ENCODE measurements at places on chromosomes 7 and 10.

- DNase-seq, result no peak
Observed at GRCh38 chr10:4306871-4307270, 519.1 kb upstream of the AKR1E2 start.

- DNase-seq, result no peak
Observed at GRCh38 chr7:105751054-105751453, 125.3 kb downstream of the ATXN7L1 start.

GRCh38 chr10:62259456-62259855 is 9.2 kb downstream of the RTKN2 start:
- DNase-seq, result no peak

GRCh38 chr10:91897421-91897820 is 11.9 kb downstream of the FGFBP3 start:
- DNase-seq, result no peak

DNA sequence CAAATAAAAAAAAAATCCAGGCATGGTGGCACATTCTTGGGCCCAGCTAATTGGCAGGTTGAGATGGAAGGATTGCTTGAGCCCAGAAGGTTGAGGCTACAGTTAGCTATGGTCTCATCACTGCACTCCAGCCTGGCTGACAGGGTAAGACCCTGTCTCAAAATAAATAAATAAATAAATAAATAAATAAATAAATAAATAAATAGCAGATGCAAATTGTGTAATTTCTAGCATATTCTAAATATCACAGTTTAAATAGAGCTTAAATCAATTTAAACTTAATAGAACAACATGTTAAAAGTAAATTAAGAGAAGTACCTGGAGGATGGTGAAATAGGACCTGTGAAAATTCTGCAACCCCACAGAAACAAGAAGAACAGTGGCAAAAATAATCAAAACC is 290.5 kb downstream of the TFEC start:
- DNase-seq, result no peak

- DNase-seq, result no peak
Observed at GRCh38 chr7:45715471-45716352, 141.5 kb downstream of the ADCY1 start.

GRCh38 chr10:49598986-49599385 is 11.1 kb upstream of the SLC18A3 start:
- DNase-seq, result no peak

DNA sequence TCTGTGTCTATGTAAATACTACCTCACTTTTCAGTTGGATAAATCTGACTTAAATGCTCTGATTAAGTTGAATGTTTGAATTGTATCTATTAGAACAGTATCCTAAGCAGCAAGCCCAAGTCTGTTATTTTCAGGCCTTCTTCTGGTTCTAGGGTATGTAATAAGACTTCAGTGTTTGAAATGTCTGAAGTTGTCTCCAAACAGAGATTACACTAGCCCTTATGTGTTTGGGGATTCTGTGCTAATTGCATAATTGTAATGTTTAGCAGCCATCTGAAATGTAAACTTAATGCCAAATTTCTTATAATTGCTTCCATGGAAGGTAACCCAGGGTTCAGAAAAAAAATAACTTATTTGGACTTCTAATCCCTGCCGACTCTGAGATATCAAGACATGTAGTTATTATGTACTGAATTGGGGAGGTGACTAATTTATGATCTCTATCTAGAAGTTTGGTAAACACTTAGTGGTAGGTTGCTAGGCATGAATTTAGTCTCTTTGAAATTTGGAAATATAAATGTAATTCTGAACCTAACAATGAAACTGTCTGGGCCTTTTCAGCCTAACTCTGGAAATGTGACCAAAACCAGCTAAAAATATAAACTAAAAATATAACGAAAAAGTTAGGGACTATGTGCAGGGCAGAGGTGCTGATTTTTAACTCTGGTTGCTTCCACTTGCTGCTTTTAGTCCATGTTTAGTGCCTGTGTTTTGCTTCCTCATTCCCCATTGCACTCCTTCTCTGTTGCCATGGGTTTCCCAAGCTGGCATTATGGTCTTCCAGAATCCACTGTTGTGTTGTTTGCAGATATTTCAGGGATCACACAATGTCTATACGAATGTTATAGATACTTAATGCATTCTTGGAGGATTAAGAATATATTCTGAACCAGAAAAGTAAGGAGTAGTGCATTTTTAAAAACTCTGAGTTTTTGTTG is 54.8 kb downstream of the MCU start:
- no peak for DNase-seq

DNA sequence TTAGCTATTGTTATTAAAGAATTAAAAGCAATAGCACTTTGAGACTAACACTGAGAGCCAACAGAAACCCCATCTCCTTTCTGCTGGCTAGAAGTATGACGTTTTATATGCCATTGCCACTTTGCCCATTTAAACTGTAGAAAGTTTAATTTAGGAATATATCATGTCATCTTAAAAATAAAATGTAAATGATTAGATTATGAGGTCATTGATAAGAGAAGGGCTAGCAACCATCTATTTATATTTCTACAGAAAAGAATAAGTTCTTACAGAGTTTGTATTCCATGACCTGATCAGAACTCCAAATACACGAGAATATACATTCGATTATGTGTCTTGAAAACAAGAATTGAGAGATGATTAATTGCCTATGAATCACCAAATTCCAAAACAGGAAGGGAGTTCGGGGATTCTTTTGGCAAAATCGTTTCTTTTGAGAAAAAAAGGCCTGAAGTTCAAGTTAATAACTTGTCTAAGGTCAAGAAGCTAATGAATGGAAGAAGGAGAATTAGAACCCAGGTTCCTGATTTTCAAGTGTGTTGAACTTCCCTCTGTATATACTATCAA is 227.0 kb downstream of the TRIL start:
- no peak for DNase-seq

- no peak for DNase-seq
Observed at GRCh38 chr7:1637155-1637554, 32.9 kb upstream of the ELFN1 start.

DNA sequence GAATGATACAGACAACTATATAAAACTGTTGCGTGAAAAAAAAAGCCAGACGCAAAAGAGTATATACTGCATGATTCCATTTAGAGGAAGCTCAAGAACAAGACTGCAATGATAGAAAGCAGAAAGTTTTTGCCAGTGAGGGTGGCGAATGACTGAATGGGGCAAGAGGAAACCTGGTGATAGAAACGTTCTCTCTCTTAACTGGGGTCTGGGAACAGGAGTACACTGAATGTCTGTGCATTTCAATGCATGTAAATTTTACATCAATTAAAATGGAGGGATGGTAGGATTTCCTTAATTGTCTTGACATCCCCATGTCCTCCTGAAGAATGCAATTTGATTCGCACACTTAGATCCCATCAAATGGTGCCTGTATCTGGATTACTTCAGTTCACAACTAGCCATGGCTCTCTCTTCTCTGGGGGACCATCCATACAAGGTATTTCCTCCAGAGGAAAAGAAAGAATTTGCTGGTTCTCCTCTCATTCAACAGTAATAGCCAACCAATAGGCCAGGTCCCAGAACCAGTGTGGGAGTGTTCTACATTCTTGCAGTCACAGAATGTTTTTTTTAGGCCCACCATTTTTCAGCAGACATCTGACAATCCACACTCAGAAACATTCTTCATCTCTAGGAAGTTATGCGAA is 221.0 kb upstream of the KLF14 start:
- DNase-seq, result no peak

GRCh38 chr10:132899054-132899750 is 43.2 kb downstream of the CFAP46 start:
- DNase-seq, result no peak

DNA sequence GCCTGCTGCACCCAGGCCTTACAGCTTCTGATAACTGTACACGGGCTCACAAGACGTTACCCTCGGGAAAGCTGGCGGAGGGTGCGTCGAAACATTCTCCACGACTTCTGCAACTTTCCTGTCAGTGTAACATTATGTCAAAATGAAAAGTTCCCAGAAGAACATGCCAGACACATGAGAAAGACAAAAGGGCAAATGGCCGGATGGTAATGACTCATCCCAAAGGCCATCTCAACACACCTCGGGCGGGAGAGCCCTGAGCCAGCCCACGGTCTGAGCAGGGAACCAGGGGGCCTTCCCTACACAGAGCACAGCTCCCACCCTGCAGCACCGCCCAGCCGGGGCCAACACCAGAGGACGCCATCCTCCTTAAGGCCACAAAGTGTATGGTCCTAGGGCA is 118.7 kb downstream of the MAD1L1 start:
- no peak for DNase-seq

- no peak for DNase-seq
Observed at GRCh38 chr7:35424440-35424839, 170.5 kb upstream of the TBX20 start.

DNA sequence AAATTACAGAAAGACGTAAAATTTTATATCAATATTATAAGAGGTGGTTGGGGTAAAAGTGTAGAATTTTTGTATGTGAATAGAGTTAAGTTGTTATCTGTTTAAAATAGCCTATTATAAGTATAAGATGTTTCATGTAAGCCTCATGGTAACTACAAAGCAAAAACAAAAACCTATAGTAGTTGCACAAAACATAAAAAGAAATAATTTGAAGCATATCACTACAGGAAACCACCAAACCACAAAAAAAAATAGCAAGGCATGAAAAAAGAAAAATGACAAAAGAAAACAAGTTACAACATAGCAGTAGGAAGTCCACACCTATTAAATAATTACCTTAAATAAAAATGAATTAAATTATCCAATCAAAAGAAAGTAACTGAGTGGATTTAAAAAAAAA is 12.4 kb upstream of the GSTK1 start:
- DNase-seq, result no peak

DNA sequence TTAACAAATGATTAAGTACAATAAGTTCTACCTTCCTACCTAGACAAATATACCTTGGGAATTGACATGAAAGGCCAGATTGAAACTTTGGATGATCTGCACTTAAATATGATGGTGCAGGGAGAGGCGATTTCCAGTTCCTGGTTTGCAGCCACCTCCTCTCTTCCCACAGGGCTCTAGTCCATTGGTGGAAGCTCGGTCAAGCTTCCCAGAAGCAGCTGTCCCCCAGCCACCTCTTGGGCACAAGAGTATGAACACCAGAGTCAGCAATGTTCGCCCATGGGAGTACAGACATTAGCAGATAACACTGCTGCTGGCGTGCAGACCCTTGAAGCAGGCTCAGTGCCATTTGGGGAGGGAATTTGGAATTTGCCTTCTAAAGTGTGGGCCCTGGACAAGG is 1.5 kb upstream of the CPVL start:
- DNase-seq, result peak; percentile 21

DNA sequence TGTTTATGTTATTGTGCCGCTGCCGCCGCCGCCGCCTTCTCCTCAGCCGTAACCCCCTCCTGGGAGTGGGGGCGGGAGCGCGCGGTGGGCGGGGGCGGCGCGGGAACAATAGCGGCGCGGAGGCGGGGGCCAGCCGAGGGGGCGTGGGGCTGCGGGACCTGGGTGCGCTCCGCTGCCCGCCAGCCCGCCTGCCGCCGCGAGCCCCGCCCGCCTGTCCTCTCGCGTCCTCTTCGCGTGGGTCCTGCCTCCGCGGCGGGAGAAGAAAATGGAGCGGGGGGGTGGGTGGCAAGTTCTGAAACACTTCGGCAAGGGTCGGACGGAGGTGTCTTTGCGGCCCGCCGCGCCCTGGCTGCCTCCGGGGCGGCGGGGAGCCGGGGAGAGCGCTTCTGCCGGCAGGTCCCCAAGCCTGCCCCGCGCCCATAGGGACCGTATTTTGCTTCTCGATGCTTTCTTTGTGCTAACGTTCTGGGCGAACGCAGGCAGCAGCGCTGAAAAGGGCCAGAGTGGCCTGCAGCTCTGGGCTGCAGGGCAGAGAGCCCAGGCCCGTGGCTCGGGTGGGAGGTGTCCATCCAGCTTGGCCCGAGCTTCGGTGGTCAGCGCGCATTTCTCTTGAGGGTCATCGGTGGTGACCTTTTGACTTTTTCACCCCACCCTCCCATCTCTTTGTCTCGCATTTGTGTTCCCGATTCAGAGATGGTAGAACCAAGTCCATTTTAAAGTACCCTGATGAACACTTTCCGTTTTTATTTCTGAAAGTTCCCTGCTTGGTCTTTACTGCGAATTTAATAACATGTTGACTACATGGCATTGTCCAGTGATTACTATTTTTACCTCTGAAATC is 613 bp downstream of the MAPK8 start:
- DNase-seq, result peak; percentile 31

- DNase-seq, result peak; percentile 61
Observed at GRCh38 chr7:5636914-5637313, 144.5 kb downstream of the RNF216 start.

- no peak for DNase-seq
Observed at GRCh38 chr7:155408651-155409586, 49.0 kb upstream of the EN2 start.

DNA sequence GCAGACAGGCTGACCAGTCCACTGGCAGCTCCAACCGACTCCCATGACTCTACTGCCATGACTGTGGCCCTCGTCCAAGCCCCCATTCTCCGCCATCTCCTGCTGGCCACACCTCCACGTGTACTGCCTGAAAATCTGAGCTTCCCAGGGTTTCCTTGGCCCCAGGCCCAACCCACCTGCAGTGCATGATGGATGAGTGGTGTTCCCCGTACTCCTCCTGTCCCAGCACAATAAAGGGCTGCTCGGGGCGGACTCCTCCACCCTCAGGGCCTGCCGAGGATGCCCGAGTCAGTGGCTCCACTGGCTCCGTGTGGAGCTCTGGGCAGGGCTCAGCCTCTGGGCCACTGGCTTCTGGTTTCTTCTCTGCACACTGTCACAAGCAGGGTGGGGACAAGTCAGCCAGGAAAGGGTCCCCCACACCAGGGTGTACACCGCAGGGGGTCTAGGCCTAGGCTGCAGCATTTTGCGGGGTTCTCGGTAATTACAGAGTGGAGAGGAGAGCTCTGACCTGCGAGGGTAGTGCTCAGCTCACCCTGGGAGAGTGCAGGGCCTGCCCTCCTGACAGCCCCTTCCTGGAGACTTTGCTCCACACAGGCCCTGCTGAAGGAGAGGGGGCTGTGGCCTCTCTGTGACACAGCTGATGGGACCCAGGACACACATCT is 15.2 kb downstream of the WDR91 start:
- no peak for DNase-seq

DNA sequence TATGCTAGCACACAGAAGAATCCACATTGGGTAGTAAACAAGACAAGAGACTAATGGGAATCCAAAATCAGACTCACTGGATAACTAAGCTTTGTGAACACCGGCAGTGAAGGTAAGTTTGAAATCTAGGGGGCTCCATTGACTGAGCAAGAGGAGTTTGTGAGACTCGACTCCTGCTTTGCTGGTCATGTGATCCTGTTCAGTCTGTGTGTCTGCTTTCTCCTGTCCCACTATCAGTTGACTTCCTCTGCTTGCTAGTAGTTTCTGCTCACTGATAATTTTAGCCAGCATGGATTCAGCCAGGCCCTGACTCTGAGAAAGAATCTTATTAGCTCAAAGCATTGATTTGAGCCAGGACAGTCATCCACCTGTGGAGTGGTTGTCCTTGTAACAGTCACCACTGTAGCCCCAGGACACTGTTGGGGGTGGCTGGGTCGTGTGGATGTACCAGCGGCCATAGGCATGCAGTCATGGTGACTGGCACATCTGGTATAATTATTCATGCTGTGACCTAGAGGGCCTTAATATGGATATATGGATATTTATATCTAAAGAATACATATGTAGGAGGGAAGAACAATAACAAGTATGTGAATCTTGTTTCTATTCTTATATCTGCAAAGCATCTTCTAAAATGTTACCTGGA is 44.4 kb downstream of the DNAH11 start:
- DNase-seq, result no peak
